ENCODE measurements at places on chromosomes 4 and X.

GRCh38 chrX:153580700-153581386 lies 18.1 kb downstream of the CCNQ start:
- no peak for DNase-seq

GRCh38 chrX:154409222-154409871 lies at the start of gene DNASE1L1:
Gene DNASE1L1 (minus strand): TSS chrX:154409254. CDS start chrX:154405568, 3,686 bp downstream.
- DNase-seq, result peak; percentile 85

- DNase-seq, result no peak
Observed at GRCh38 chr4:16779028-16779675, 119.3 kb downstream of the LDB2 start.

- DNase-seq, result no peak
Observed at GRCh38 chr4:182289809-182290208, 46.6 kb downstream of the TENM3 start.

Measured in heart left ventricle (tissue), 16 donors.